H9 (cell line): ENCODE measurements at places on chromosomes 2 and 18. TPM values are rescaled to one million over a fixed set of nuclear protein-coding genes. Genes with fewer than 3 reads are reported as not detected.

Gene GPR35
- total RNA-seq = 0.66 and 1.4 TPM in 2 replicates

DNA sequence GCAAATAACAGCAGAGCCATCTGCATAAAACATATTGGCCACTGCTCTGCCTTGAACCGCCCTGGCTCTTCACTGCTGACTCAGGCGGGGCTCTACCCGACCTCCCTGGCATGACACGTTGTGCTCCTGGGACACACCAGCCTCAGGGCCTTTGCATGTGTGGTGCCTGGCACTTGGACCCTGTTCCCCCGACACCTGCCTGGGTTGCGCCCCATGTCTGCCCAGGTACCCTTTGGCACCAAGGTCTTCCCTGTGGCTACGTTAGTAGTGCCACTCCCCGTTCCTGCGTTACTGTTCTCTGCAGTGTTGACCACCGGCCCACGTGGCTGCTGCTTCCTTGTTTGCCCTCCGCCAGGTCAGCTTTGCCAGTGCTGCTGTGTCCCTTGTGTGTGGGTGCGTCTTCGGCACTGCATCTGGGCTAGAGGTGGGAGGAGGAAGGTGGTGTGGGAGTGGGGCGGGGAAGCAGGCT lies 20.3 kb downstream of the ATG4B start:
- DNase-seq = no peak

Gene GBX2
- total RNA-seq = 0.31 and 0.46 TPM in 2 replicates

DNA sequence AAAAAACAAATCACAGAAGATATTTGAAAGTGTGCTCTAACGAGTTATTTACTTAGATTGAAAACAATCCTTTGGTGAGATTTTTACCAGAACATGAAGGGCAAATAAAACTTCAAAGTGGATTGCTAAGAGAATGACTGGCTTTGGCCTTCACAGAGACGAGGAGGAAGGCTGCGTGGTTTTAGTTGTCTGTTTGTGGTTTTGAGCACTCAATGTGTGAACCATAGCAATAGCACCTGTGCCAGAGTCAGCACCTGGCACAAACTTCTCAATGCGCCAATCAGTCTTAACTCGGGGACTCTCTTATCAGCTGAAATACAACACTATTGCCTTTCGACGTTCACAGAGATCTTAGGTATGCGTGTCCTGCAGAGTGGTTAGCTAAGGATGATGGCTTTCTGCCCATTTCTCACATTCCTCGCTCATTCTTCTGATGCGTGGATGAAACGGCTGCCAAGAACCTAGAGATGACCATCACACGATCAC lies 70.0 kb downstream of the MBP start:
- DNase-seq = no peak

Gene DUSP2
- total RNA-seq = 13.5 and 14.9 TPM in 2 replicates

- DNase-seq = no peak
These were observed 289.6 kb downstream of the CDH2 start for GRCh38 chr18:27887287-27887686.

- DNase-seq = peak; percentile 79
These were observed 562.1 kb downstream of the TMX3 start for GRCh38 chr18:68152770-68153169.

Gene RUFY4
- 0.44 and 0.66 TPM in 2 replicates for total RNA-seq

- DNase-seq = no peak
These were observed 6.6 kb downstream of the ERFE start for GRCh38 chr2:238165288-238165921.

Gene GGCX
- 32.2 and 32.9 TPM in 2 replicates for total RNA-seq

- DNase-seq = peak; percentile 40
These were observed at the start of gene TET3 for GRCh38 chr2:73984203-73984921. Gene TET3, plus strand, starts transcription at chr2:73984910. Its CDS starts 1,494 bp downstream, at chr2:73986404.

- no peak for DNase-seq
These were observed 487.4 kb upstream of the ZEB2 start for GRCh38 chr2:145007093-145007959.

Gene MOGAT1
- total RNA-seq = not detected in 2 replicates

Gene POU3F3
- total RNA-seq = not detected in 2 replicates

DNA sequence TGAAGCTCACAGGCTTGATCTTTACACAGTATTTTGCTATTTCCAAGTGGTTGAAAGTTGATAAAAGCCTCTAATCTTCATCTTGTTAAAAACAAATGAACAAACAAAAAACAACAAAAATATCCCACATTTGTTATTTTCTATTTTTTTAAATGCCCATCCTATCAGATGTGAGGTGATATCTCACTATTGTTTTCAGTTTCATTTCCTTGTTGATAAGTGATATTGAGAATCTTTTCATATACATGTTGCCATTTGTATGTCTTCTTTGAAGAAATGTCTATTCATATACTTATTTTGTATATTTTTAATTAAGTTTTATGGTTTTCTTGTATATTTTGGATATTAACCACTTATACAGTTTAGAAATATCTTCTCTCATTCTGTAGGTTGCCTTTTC lies 175.8 kb downstream of the CALCRL start:
- DNase-seq = no peak
